ENCODE measurements at places on chromosomes 3 and 15.
A peak's percentile ranks its signal among the peaks of the same experiment; 100 is the strongest.

- no peak for DNase-seq
Observed at GRCh38 chr3:60798456-60798855, 452.8 kb downstream of the FHIT start.

- no peak for DNase-seq
Observed at GRCh38 chr15:101362359-101362758, 67.3 kb upstream of the SNRPA1 start.

DNA sequence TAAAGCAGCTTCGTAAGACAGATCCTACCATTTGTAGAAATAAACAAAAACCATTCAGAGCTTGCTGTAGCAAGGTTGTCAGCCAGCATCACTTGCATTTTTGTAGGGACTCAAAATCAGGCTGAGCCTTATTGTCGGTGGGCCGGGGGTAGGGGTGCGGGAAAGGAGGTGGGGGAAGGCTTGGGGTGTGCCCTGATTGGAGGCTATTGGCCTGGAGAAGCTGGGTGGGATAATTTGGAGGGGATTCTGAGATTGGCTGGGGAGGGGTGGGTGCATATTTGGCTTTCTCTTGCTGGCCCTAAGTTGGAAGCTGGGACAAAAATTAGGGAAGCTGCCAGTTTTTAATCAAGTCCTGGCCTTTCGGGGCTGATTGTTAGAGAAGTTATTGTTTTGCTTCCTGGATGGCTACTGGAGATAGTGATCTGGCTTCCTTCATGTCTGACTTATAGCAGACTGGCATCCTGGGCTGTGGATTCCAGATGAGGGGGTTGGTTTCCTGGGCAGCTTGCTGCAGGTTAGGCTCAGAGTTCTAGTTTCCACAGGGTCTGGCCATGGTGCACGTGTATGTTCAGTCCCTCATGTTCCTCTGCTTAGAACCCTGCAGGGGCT, 22.8 kb downstream of the STOML1 start:
- DNase-seq, result no peak

DNA sequence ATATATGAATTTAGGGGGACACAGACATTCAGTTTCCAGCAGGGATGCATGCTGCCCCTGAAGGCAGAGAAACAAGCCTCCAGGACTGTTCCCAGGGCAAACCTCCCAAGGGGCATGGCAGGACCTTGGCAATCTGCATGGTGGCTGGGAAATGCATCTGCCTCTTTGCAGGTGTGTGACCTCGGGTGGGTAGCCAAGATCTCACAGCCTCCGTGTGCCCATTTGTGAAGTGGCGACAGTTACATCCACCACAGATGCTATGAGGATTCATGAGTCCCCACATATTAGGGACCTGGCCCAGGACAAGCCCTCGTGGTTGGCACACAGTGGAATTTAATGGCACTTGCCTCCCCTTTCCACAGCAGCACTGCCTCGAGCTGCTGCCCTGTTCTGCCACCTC, 29.9 kb downstream of the SLC28A1 start:
- no peak for DNase-seq

- DNase-seq, result no peak
Observed at GRCh38 chr15:68369931-68370767, 61.8 kb downstream of the ITGA11 start.

GRCh38 chr3:78918361-78919020, 849.3 kb downstream of the ROBO1 start:
- DNase-seq, result no peak

- no peak for DNase-seq
Observed at GRCh38 chr15:36614016-36614415, 34.6 kb downstream of the CDIN1 start.

GRCh38 chr3:8542190-8543135, 40.8 kb downstream of the LMCD1 start:
- DNase-seq, result no peak

GRCh38 chr3:192825657-192826200, 91.9 kb downstream of the MB21D2 start:
- no peak for DNase-seq

DNA sequence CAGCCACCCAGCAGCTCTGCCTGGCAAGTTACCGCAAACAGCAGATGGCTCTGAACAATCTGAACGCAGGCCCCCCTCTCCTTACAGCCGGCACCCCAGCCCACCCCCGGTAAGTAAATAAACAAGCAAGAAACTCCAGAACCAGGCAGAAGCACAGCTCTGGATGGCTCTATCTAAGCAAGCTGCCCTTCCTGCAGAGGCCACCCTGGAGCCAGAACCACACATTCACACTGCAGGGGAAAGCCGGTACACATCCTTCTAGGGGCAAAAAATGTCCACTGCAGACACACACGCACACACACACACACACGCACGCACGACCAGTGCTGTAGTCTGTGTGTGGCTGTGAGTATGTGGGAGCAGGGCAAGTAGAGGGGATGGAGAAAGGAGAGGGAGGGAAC, 63.9 kb downstream of the ADCY5 start:
- DNase-seq, result no peak

- no peak for DNase-seq
Observed at GRCh38 chr3:54826251-54826691, 101.6 kb downstream of the LRTM1 start.

DNA sequence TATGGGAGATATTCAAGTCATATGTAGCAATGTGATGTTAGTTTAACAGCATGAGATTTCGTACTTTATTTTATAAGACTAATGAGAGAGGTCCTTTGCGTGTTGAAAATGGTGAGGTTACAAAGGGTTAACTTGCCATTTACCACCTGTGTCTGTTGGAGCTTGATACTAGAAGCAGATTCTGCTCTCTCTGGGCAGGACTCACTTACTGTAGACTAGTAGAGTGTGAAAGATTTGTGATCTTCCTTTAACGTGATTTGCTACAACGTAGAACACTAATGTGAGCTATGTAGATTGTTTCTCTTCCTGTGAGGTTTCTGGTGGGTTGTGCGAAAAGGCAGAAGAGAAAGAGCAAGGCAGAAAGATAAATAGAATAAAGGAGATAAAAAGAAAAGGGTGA, 1.1 kb downstream of the TP63 start:
- no peak for DNase-seq

- no peak for DNase-seq
Observed at GRCh38 chr3:193229851-193230420, 11.1 kb upstream of the PLAAT1 start.

DNA sequence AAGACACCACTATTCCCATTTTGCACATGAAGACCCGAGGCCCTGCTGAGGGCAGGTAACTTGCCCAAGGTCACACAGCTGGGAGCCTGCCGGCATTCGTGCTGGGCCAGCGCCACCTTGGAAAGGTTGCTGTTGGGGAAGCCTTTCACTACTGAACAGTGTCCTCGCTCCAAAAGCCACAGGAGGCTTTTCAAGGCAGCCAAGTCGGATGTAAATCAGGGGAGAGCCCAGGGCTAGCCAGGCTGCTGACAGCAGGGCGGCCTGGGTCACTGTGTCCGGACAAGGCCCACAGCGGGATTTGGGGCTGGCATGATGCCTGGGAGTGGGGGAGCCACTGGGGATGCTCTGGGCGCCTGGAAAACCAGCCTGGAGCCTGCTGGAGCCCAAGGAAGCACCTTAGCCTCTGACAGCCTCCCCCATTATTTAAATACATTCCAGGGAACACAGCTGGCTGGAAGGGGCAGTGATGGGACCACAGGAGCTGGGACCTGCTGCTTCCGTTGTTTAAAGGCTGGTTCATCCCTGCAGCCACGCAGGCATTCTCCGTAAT, 10.5 kb downstream of the SLC6A6 start:
- no peak for DNase-seq

- no peak for DNase-seq
Observed at GRCh38 chr15:40926659-40927494, 2.3 kb upstream of the DLL4 start.

DNA sequence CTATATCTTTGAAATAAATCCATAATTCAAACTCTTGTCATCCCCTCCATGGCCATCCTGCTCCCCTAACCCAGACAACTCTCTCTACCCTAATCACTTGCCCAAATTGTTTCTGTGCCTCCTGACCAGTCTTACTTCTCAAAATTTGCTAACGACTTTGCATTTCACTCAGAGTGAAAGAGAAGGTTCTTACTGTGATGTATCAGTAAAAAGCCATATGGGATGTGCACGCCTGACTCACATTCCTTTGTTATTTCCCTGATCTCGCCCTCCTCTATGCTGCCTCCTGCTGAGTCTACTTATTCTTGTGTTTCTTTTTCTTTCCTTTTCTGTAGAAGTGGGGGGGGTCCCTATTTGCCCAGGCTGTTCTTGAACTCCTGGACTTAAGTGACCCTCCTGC, 487.2 kb upstream of the FRG2C start:
- no peak for DNase-seq

DNA sequence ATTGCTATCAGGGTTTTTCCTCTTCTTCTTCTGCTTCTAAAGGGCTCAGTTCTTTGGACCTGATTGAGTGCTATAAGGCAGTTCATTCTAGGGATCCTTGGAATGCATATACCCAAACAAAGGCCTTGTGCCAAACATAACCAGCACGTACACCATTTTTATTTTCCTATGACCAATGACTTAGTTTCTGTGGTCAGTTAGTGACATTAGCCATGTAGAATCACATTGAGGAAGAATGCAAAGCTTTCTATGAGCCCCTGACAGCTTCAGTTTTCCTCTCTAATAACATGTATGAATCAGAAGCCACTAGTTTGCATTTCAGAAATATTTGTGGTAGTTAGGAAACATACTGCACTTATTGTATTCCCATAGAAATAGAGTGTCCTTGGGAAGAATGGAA, 240.0 kb downstream of the THRB start:
- no peak for DNase-seq

DNA sequence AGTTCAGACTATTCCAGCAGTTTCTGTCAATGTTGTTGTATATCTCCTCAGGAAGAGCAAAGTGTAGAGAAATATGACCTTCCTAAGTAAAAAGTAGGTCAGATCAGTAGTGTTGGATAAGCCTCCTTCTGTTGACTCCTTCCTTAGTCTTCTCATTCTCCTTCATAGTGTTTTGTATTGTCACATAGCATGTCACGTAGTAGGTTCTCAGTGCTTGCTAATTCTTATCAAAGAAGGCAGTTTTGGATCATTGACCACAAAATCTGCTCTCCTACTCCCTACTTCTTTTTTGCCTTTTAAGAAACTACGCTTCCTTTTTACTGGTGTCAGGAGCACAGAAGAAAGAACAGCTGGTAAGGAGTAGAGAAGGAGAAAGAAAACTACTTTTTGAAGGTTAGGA, 1.0 kb upstream of the MGA start:
- no peak for DNase-seq

- no peak for DNase-seq
Observed at GRCh38 chr3:130515755-130516154, 1.2 kb upstream of the COL6A6 start.

GRCh38 chr3:123275691-123276090, 73.9 kb downstream of the SEC22A start:
- DNase-seq, result no peak

GRCh38 chr3:74614107-74614967, at the start of gene CNTN3:
Gene CNTN3, minus strand, starts transcription at chr3:74614659. Its CDS starts 93,547 bp downstream, at chr3:74521112.
- DNase-seq, result no peak

- DNase-seq, result no peak
Observed at GRCh38 chr15:90463381-90463780, 66.3 kb upstream of the CRTC3 start.

- no peak for DNase-seq
Observed at GRCh38 chr3:88117683-88118082, 32.1 kb upstream of the C3orf38 start.

DNA sequence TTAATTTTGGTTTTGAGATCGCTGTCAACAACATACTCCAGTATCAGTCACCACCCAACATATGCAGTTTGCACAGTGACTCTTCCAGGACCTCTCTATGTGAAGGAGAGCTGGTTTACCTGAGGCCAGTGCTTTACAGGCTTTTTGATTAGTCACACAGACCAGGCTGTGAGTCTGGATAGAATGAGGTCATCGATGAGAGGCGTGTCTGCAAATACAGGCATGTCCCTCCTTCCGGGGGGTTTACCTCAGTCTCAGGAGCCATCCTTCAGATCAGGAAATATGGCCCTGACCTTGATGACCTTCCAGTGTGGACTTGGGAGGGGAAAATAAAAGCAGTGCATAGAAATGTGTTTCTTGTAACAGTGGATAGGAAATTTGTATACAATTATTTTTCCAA, 46.9 kb downstream of the KBTBD12 start:
- DNase-seq, result no peak

GRCh38 chr3:71491154-71491752, 92.3 kb downstream of the FOXP1 start:
- no peak for DNase-seq

GRCh38 chr3:150721285-150722130, 17.8 kb upstream of the ERICH6 start:
- DNase-seq, result no peak

- peak; percentile 1 for DNase-seq
Observed at GRCh38 chr15:69573815-69574475, 121.3 kb downstream of the RPLP1 start.

GRCh38 chr3:48997714-48998637, 7.9 kb downstream of the P4HTM start:
- no peak for DNase-seq

Measured in stimulated activated CD8-positive, alpha-beta memory T cell treated with anti-CD3 and anti-CD28 coated beads, Interleukin-15, amount 100 ng/mL, for 24 hours (primary cell).